ENCODE measurements at places on chromosomes 7 and 10.

DNA sequence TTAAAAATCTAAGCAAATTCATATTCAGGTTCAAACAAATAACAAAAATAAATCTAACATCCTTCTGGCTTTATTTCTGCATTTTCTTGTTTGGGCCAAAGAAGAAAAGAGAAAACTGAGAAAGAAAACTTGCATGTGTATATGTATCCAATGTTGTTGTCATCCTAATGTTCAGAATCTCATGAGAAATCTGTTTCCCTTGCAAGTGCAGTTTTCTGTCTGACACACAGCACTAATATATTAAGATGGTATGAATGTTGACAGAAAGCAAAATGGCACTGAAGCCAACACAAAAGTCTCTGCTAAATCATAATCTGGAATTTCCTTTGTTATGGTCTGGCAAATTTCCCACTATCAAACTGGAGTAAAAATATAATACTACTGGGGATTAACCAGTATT, 235.9 kb downstream of the HGF start:
- DNase-seq = no peak

DNA sequence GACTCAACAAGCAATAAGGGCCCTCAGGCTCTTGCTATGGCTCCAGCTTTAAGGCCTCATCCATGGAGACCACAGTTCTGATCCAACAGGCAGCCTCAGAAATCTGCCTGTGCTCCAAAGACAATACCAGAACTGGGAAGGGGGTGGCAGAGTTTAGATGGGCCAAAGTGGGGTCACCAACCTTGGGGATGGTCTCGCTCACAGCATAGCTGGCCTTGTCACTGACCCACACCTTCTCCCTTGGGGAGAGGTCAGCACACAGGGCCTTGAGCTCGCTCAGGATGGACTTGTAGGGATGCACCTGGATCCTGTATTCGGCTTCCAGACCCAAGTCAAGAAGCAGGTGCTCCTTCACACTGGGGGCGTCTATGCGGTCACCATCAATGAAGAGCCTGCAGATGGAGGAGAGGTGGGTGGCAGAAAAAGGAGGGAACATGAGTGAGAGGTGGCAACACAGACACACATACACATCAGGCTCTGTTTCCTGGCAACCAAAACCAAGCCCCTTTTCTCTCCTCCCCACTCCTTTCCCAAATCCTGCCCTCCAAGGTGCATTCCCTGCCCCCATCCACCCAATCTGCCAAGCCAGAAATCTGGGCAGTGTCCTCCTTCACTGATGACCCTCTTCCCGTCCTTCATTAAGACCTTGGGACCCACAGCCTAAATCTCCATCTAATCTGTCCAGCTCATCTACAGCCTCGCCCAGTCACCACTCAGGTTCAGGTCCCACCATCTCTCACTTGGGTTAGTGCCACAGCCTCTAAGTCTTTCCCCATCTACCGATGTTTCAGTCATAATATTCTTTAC, 40.9 kb downstream of the XPNPEP1 start:
- DNase-seq = no peak

DNA sequence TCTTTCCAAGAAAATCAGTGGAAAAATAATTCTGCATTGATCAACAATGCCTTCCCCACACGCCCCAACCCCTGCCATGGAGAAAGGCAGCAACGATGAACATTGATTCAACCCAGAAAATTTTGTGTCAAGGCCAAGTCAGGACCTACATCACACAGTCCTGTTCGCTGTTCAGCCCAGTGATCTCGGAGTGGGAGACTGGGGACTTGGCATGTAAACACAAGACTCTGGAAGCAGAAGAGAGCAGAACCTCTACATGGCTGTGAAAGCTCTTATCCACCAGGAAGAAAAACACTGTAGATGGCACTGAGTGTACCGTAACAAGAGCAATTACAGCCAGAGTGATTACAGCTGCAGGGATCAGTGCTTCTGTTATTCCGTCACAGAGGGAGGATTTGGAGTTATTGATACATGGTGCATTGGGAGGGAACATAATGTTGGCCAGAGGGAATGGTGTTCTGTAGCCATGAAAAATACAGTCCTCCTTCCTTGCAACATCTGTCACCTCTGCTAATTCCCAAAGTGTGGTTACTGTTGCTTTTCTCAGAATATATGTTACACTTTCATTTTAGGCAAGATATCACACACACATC, 136.6 kb downstream of the IQUB start:
- DNase-seq = no peak

- DNase-seq = no peak
Observed at GRCh38 chr7:101186844-101187428, 6.8 kb upstream of the NAT16 start.

GRCh38 chr7:50145801-50146338, 52.8 kb upstream of the ZPBP start:
- no peak for DNase-seq

- no peak for DNase-seq
Observed at GRCh38 chr10:128898133-128898915, 568.7 kb upstream of the MGMT start.

- DNase-seq = no peak
Observed at GRCh38 chr10:93716766-93717165, 14.4 kb upstream of the FRA10AC1 start.

DNA sequence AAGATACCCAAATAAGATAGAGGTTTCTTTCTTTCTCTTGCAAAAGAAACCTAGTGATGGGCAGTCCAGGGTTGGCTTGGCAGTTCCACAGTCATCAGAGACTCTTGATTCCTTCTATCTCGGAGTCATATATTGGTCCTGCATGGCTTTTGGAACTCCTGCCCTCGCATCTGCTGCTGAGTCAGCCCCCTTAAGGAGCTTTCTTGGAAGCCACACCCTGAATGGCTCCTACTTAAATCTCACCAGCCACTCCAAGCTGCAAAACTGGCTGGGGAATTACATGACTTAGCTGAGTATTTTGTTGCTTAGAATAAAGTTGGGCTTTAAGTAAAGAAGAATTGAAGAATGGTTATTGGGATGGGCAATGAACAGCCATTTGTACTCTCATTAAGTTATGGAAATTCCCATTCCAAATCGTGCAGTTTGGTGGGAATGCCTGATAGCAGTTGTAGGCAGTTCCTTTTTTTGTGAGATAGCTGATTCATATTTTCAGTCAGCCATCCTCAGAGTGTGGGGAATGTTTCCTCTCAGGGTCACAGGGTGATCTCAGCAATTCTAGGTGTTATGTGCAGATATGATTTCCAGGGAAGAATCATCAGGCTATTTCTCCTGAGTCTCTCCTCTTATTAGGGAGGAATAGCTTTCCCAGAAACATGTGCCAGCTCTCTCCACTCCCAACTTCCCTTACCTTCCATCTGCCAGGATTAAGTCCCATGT, 209.9 kb downstream of the BBS9 start:
- no peak for DNase-seq

DNA sequence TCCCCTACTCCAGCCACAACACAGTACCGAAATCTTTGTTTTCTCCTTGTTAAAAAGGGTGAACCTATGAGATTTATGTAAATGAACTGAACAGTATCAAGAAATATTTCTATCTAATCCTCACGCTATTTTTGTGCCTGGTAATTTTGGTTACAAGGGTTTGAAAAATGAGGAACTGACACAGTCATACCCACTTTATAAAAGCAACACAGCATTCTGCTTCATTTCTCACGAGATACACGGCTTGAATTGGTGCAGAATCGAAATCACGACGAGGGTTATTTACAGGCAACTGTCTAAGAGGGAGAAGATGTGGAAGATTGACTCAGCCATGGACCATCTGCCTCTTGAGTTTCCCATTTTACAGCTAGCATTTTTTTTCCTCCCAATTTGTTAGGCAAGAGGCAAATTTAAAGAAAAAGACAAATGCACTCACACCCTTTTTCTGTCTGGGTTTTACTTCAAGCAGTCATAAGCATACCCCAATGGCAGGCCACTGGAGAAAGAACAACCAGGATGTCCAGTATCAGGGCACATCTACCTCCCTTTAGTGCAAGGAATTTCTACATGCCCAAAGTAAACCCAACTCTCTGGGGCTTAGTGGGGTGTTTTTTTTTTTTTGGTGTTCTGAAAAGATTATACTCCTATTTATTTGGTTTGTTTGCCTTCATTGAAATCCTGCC, 108.1 kb downstream of the ITGB8 start:
- DNase-seq = no peak

GRCh38 chr7:124839687-124840086, 74.1 kb upstream of the GPR37 start:
- DNase-seq = no peak

DNA sequence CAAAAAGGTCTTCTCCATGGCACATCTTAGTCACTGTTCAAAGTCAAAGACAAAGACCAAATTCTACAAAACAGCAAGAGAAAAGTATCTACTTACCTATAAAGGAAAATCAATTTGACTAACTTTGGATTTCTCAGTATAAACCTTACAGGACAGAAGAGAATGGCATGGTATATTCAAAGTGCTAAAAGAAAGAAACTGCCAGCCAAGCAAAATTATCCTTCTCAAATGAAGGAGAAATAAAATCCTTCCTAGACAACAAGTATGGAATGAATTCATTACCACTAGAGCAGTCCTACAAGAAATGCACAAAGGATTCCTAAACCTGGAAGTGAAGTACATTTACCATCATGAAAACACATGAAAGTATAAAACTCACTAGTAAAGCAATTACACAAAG, 235.5 kb downstream of the STK31 start:
- DNase-seq = no peak

GRCh38 chr10:126919426-126919825, 14.2 kb downstream of the DOCK1 start:
- no peak for DNase-seq

- no peak for DNase-seq
Observed at GRCh38 chr7:102449136-102449535, 15.5 kb downstream of the ALKBH4 start.

GRCh38 chr10:11595395-11595692, 16.1 kb downstream of the USP6NL start:
- no peak for DNase-seq

- DNase-seq = peak; percentile 58
Observed at GRCh38 chr7:125061776-125062397, 132.3 kb upstream of the POT1 start.

DNA sequence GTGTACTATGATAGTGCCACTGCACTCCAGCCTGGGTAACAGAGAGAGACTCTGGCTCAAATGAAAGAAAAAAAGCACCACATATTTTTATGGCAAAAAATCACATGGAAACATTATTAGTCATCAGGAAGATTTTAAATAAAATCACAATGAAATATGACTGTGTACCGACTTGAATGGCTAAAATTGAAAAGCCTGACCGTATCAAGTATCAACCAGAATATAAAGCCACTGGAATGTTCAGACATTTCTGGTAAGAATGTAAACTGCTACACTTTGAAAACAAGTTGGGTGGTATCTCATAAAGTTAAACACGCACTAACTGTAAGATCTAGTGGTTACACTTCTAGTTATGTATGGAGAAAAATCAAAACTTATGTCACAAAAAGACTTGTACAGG, 306.7 kb upstream of the MBL2 start:
- no peak for DNase-seq

DNA sequence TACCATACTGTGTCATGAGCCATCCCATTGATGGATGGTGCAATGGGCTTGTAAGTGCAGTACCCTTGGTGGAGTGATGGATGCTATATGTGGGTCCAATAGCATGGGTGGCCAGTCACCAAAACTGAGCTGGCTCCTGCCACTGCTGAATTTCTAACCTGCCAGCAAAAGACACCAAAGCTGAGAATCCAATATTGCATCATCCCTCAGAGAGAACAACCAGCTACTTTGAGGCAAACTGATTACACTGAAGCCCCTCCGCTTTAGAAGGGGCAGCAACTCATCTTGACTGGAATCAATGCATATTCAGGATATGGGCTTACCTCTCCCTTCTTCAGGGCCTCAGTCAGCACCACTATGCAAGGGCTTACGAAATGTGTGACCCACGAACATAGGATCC, 211.6 kb downstream of the DGKI start:
- DNase-seq = no peak

GRCh38 chr7:23523486-23524075, 8.2 kb downstream of the TRA2A start:
- no peak for DNase-seq

GRCh38 chr10:117542706-117543224, at the start of gene EMX2:
EMX2 (plus strand) TSS chr10:117542746; CDS start chr10:117543268, 522 bp downstream.
- DNase-seq = no peak

DNA sequence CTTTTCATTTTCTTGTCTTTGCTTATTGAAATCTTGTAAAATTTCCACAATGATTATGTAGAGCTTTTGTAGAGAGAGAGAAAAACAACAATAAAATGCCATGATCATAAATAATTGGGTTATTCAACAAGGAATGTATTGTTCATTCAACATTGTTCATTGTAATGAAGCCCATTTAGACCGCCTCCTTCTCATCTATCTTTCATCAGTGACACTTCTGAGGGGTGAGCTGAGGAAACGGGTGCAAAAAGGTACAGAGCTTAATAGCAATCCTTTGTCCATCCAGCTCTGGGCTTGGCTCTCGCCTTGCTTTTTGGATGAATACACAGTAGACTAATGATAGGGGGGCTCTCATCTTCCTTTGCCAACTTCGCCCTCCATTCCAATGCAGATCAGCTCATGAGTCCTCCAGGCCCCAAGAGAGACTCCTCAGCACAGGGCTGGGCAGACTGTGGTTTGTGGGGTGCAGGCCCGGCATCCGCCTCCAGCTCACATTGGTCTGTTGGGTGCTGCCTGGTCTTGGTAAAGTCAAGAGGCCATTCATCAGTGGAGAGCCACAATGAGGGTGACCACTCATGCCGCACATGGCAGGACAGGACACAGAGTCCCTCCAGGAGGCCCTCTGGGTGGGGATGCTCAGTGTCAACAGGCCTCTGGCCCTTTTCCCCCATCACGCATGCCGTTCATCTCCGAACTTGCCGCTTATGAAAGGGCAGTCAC, 17.9 kb upstream of the PPA1 start:
- no peak for DNase-seq

DNA sequence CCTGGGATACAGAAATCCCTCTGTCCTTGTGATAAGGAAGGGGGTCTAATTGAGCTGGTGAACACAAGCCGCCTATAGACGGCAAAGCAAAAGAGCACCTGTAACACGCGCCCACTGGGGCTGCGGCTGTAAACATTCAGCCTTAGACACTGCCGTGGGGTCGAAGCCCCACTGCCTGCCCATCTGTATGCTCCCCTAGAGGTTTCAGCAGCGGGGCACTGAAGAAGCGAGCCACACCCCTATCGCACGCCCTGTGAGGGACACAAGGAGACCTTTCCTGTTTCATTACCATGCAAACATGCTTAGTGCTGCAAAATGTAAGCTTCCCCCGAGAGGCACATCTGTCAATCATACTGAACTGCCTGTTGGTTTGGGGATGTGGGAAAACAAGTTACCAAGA, 82.1 kb downstream of the NRP1 start:
- no peak for DNase-seq

- no peak for DNase-seq
Observed at GRCh38 chr7:36894190-36894589, 169.9 kb upstream of the AOAH start.

GRCh38 chr10:112950714-112951358, 789 bp downstream of the TCF7L2 start:
- DNase-seq = no peak

- DNase-seq = no peak
Observed at GRCh38 chr7:153006911-153007310, 247.4 kb downstream of the ACTR3B start.

DNA sequence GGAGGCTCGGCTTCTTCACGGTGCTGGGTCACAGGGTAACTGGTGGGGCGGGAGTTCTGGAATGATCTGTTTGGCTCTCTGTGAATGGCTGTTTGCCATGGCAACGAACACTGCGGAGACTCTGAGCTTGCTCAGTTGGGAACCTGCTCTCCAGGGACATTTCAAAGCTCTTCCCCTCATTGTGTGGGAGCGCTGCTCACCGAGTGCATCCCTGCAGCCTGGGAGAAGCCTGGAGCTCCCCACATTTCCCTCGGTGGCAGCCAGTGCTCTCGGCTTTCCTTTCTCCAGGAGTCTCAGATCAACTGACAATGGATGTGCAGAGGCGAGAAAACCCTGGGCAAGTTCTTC, 57.6 kb upstream of the CACUL1 start:
- DNase-seq = no peak
